ENCODE measurements at places on chromosomes 16 and 17.

DNA sequence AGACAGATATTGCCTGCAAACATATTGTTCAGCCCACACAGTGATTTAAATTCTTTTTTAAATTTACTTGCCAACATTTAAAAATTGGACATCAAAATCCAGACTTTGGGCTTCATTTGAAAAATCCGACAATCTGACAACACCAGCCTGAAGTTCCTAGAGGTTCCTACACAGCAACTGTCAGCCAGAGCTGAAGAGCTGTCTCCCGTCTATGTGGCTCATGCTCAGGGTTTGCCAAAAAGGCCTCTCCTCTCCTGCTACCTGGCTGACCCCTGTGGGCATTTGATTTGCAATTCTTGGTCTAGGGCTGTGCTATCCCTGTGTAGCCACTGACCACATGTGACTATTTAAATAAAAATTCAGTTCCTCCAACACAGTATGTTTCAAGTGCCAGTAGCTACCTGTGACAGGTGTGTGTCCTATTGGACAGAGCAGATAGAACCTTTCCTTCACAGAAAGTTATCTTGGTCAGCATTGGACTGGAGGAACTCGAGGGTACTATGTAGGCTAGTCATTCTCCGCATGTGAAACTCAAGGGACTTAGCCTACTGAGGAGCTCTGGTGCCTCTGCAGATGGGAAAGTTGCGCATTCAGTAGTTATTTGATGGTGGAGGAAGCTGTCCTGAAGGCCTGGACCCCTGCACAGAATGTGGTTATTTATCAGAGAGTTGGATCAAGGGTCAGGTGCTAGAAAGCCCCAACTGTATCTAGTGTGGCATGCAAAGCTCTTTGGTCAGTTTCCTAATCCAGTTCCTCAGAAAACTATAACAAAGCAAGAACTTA is 2.7 kb downstream of the LYRM1 start:
- peak; percentile 30 for DNase-seq

DNA sequence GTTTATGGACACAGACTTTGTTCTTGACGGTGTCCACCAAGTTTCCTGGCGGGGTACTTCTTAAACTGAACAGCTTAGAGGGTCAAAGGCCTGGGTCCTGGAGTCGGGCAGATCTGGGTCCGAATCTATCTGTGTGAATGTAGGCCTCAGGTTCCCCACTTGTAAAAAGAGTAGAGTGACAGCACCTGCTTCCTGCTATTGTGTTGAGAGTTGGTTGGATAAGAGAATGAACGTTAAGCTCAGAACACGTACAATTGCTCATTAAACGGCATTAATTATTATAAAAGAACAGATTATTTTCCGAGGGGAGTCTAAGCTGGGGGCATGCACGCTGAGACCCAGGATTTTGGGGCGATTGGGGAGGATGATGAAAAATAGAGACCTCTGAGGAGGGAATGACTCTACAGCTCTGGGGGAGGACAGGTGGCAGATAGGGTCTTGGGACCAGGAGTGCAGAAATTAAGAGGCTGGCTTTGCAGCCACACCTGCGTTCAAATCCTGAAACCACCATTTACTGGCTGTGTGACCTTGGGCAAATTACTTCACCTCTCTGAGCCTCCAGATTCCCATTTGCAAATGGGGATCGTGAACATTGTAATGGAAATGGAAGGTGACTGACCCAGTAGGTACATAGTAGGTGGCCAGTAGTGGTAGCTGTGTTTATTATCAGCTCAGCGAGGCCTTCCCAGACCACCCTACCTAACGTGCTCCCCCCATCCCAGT is 862 bp downstream of the CLEC16A start:
- no peak for DNase-seq

GRCh38 chr17:14119546-14119945 is 50.2 kb downstream of the COX10 start:
- DNase-seq: no peak

DNA sequence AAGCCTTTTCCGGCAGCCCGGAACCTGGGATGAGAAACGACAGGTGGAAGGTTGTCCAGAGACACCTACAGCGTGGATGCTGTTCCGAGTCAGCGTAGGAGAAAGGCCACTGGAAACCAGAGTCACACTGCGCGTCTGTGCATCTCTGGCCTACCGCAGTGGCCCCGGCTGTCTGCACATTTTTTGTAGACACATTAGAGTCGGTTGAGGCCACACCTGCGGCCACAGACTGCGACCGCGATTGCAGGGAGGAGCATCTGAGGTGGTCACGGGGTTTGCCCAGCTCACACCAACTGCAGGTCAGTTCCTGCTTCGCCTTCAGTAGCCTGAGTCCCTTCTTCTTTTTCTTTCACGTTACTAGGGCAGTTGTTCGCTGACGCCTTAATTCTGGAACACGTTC is 52.4 kb downstream of the WDR45B start:
- DNase-seq: no peak

GRCh38 chr17:81379523-81379942 is 15.7 kb upstream of the BAHCC1 start:
- no peak for DNase-seq

DNA sequence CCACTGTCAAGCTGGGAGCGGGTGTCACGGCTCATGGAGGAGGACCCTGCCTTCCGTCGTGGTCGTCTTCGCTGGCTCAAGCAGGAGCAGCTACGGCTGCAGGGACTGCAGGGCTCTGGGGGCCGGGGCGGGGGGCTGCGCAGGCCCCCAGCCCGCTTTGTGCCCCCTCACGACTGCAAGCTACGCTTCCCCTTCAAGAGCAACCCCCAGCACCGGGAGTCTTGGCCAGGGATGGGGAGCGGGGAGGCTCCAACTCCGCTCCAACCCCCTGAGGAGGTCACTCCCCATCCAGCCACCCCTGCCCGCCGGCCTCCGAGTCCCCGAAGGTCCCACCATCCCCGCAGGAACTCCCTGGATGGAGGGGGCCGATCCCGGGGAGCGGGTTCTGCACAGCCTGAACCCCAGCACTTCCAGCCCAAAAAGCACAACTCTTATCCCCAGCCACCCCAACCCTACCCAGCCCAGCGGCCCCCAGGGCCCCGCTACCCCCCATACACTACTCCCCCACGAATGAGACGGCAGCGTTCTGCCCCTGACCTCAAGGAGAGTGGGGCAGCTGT is 11.6 kb downstream of the SLC52A1 start:
- no peak for DNase-seq

DNA sequence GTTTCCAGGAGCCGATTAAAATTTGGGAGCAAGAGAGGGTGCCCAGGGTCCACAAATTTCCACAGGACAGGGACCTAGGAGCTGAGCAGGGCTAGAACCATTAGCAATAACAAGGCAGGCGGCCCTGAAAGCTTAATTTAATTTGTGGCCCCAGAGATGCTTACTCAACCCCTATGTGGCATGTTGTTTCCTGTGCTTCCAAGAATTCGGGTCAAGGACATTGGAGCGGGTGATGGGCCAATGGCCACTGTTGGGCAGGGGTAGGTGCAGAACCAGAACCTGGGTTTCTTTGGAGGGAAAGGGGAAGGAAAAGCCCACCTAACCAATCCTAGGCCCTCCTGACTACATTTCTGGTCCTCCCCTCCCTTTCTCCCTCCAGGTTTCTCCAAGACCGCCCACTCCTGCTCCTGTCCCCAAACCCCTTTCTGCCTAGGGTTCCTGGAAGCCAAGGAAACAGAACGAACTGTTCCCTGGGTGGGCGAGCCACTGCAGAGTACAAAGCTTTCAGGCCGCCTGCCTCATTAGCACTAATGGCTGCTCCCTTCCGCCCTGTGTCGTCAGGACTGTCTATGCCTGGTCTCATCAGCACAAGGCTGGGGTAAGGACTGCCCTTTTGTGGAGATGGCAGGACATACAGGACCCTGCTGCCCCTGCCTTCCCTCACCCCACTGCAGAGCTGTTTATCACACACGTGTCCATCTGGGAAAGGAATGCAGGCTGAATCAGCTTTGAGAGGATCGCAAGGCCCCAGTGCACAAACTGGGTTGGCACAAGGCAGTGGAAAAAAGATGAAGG is 581 bp upstream of the AGRP start:
- DNase-seq: no peak

DNA sequence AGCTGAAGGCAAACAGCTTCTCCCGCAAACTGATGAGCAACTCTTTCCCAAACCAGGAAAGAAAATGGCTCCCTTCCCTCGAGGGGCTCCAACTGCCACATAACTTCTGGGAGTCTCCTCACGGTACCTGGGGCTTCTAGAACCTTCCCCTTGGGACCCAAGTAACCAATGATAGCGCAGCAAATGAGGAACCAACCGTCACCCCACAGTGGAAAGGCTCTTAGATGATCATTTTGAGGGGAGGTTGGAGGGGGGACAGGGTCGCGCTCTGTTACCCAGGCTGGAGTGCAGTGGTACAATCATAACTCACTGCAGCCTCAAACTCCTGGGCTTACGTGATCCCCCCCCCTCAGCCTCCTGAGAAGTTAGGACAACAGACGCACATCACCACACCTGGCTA is at the start of gene DNAH17:
Gene DNAH17, minus strand, starts transcription at position 101 of the 400 bp plus-strand sequence. CDS start 2,339 bp downstream, outside the sequence.
- DNase-seq: no peak

- no peak for DNase-seq
These were observed 234.7 kb upstream of the GSE1 start for GRCh38 chr16:85378145-85379040.

GRCh38 chr16:84569382-84569987 is 48.4 kb downstream of the COTL1 start:
- no peak for DNase-seq

DNA sequence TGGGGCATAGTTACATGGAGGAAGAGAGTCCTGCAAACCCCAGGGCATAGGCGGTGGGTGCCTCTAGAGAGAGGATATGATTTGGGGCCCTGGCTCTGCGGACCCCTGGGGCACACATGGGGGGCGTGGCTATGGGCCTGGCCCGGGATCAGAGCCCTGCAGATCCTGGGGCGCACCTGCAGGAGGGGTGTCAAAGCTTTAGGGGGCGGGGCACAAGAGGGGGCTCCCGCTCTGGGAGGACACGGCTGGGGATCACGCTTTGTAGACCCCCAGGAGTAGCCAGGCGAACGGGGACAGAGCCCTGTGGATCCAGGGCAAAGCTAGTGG is 497 bp downstream of the BCL7C start:
- peak; percentile 10 for DNase-seq

- DNase-seq: no peak
These were observed 98.3 kb downstream of the CHD9 start for GRCh38 chr16:53153130-53153529.

DNA sequence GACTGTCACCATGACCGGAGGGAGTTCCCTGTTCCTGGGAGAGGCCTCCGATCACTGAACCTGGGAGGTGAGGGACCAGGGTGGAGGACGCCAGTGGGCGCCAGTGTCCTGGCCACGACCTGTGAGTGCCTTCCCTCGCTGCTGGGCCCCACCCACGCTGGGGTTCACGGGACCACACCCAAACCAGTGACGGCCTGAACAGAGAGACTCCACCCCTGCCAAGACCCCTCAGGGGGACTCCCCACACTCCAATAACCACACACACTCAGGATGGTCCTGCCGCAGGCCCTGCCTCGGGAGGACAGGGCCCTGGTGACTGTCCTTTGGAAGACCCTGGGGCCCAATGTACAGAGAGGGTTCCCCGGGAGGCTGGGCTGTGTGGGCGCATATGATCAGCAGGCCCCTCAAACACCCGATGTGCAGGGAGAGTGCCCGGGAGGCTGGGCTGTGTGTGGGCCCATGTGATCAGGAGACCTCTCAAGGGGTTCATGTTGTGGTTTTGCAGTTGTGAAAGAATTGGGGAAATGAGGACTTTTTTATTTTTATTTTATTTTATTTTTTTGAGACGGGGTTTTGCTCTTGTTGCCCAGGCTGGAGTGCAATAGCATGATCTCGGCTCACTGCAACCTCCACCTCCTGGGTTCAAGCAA is 26.6 kb downstream of the TPSD1 start:
- DNase-seq: no peak

- no peak for DNase-seq
These were observed 41.9 kb upstream of the CHMP6 start for GRCh38 chr17:80949451-80950421.

- no peak for DNase-seq
These were observed 578 bp downstream of the PGAP6 start for GRCh38 chr16:381012-381788.

- DNase-seq: no peak
These were observed 275.2 kb downstream of the MAF start for GRCh38 chr16:79325226-79325945.

DNA sequence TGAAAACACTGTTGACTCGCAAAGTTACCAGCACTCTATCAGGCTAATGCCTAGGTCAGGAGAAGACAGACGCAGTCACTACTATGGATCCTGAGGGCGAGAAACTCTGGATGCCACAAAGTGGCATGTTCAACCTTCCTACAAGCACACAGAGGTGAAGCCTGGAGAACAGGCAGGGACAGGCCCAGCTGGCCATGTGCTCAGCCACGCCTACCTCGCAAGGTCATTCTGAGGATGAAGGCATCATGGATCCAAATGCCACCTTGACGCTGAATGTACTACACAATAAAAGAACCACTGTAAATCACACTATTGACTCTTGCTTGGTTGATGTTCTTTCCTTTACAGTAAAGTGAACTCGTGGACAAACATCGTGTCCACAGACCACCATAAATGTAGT is 85.8 kb downstream of the ANKRD11 start:
- DNase-seq: no peak

DNA sequence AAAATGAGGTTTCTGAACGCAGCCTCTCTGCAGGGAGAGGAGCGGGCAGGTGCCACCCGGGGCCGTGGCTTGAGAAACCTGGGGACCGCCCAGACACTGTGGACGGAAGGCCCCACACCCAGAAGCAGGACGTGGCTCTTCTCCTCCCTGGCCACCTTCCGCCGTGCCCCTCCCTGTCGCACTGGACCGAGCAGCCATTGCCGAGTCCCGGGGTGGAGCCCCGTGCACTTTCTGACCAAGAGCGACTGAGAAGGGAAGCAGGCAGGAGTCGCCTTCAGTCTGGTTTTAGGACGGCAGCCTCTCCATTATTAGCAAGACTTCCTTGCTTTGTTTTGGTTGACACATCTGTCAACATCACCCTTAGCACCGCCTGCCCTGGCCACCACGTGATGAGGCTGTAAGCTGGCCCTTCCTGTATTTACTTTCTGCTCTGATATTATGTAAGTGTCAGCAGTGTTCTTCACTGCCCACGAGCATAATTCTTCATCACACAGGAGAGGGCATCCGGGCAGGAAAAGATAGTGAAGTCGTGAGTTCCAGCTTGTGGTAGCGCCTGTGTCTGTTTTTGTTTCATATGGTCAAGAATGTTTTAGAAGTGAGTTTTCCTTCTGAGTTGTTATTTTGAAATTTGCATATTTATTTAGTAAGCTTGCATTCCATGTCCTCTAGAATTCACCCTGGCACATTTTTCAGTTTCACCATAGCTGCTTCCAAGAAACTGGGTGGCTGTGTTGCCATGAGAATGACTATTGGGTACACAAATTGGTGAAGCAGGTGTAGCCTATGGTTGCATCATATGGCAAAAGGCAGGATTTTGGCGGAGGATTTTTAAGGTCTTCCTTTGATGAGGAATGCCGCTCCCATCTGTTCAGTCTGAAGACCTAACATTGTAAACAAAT is 1.0 kb downstream of the HERPUD1 start:
- DNase-seq: peak; percentile 74

DNA sequence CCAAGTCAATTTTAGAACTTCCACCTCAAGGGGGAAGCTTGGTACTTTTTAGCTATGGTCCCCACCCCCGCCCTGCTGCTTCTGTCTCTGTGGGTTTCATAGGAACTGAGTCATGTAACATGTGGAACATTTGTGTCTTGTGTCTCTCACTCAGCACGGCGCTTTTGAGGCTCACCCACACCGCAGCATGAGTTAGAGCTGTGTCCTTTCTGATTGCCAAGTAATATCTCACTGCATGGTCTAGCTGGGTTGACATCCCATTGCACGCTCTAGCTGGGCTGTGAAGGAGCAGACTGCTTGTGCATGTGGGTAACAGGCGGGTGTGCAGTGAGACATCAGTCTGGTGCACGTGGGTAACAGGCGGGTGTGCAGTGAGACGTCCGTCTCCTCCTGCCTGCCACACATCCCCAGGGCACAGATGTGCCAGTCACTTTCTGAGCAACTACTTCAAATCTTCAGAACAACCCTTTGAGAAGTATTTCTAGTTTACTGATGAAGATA is 26.4 kb upstream of the SLC7A5 start:
- peak; percentile 43 for DNase-seq
